ENCODE measurements at places on chromosomes 3 and 15.

- no peak for DNase-seq
These were observed 99.8 kb downstream of the TRIM69 start for GRCh38 chr15:44836094-44836493.

DNA sequence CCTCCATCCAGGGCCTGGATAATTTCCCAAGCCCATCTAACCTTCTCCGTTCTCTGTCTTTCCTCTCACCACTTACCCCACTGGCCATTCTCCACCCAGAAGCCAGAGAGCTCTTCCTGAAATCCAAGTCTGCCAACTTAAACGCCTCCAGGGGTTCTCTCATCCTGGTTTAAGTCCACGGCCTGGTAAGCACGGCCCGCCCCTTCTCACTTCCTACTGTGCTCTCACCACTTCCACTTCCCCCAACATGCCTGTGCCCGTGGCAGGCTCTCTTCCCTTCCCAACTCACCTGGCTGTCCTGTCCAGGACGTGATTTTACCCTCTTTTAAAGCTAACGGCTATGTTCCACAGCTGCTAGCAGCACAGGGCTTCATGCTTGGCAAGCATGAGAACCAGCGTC lies 1.7 kb upstream of the CX3CR1 start:
- DNase-seq, result no peak

DNA sequence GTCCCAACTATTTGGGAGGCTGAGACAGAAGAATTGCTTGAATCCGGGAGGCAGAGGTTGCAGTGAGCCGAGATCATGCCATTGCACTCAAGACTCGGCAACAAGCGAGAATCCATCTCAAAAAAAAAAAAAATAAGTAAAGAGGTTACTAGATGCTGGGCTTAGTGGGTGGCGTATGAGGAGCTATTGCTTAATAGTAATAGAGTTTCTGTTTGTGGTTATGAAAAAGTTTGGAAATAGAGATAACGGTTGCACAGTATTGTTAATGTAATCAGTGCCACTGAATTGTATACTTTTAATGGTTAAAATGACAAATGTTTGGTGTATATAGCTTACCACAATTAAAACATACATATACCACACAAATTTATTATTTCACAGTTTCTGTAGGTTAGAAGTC lies 14.7 kb upstream of the HHATL start:
- DNase-seq, result no peak

- DNase-seq, result no peak
These were observed 132.3 kb downstream of the VPS8 start for GRCh38 chr3:184944241-184944640.

- no peak for DNase-seq
These were observed 25.7 kb downstream of the RGMA start for GRCh38 chr15:93063262-93063671.

GRCh38 chr15:90035840-90036230 lies 34.7 kb downstream of the ZNF710 start:
- no peak for DNase-seq

DNA sequence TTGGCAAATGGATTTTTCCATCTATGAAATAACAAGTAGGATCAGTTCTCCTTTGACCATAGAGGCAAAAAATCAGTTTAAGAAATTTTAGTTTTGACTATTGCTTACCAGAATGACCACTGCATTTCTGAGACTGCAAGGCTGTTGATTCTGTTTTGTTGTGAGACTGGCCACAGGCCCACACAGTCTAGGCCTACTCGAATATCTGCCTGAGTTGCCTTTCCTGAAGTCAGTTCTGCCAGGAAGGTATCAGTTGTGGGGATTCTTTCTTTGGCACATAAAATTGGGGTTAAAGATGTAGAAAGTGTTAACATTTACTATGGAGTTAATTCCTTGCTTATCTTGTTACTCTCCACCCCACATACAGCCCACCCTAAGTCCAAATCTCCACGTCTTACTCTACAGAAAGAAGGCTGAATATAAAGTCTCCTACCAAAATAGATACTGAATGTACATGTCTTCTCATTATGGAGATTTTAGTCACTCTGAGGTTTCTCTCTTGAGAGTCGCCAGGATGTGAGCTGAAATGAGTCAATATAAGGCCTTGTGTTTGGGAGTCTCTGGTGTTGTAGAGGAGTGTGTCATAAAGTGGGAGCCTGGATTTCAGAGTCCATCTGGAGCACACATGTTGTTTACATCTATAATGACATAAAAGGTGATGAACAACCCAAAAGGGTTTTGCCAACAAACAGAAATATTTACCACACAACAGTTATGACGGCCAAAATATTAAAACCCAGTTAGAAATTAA lies 45.0 kb upstream of the WWTR1 start:
- DNase-seq, result no peak

GRCh38 chr15:64842986-64843561 lies 1.4 kb downstream of the PLEKHO2 start:
- DNase-seq, result no peak

DNA sequence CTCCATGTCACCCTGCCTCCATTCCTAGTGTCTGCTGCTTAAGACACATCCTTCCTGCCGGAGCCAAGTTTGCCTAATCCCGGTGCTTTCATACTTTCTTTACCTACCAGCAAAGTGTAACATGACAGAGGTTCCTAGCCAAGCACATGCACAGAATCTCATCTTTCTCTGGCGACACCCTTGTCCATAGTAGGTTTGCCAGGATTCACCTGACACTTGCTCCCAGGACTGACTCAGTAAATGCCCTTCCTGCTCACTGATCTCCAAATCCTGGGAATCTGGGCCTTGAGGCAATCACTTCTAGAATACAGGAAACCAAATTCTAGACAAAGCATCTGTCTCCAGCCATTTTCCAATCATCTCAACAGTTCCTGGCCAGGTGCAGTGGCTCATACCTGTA lies 10.2 kb upstream of the NR2E3 start:
- no peak for DNase-seq

- DNase-seq, result no peak
These were observed 54.2 kb downstream of the RHCG start for GRCh38 chr15:89442155-89442554.

DNA sequence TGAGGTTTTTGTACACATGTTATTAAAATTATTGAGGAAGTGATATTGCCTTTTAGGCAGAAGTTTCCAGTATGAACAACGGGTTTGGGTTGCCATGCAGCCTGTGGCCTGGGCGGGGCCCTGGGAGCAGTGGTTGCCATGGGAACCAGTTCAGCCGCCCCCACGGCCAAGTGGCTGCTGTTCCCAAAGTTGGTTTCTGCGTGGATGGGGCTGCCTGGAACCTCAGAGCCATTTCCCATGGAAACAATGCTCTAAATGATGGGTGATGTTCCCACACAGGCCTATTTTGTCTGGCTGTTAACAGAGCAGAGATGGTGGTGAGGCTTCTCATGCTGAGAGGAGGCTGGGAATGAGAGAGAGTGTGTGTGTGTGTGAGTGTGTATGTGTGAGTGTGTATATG lies 19.5 kb downstream of the MRAS start:
- no peak for DNase-seq

DNA sequence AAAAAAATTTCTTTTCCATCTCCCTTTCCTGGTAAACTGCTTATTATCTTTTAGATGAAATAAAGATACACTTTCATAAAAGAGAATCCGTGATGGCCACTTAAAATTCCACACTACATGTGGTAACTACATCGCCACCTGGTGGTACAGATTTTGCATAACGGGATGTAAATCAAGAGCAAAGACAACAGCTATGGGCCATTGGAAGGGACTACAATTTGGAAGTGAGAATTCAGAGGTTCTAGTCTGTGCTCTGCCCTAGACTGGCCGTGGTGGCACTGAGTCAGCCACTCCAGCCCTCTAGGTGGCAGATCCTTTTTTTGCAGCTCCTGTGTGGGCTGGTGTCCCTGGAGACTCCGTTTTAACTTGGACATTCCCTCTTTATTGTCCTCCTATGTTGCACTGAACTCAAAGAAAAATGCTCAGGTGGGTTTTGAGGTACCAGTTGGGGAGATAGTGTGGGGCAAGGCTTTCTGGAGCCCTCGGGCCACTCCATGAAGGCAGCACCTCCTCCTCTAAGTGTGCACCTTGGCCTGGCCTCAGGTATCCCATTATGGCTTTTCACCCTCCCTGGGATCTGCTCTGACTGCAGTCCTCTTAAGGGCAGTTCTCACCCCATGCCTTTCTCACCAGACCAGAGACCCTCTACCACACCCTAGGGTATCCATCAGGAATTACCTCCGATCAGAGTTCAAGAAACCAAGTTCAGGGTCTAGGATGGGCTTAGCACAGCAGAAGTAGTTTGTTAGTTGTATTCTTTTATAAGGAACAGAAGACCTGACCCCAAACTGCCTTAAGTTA lies 54.9 kb downstream of the SPSB4 start:
- peak; percentile 16 for DNase-seq

DNA sequence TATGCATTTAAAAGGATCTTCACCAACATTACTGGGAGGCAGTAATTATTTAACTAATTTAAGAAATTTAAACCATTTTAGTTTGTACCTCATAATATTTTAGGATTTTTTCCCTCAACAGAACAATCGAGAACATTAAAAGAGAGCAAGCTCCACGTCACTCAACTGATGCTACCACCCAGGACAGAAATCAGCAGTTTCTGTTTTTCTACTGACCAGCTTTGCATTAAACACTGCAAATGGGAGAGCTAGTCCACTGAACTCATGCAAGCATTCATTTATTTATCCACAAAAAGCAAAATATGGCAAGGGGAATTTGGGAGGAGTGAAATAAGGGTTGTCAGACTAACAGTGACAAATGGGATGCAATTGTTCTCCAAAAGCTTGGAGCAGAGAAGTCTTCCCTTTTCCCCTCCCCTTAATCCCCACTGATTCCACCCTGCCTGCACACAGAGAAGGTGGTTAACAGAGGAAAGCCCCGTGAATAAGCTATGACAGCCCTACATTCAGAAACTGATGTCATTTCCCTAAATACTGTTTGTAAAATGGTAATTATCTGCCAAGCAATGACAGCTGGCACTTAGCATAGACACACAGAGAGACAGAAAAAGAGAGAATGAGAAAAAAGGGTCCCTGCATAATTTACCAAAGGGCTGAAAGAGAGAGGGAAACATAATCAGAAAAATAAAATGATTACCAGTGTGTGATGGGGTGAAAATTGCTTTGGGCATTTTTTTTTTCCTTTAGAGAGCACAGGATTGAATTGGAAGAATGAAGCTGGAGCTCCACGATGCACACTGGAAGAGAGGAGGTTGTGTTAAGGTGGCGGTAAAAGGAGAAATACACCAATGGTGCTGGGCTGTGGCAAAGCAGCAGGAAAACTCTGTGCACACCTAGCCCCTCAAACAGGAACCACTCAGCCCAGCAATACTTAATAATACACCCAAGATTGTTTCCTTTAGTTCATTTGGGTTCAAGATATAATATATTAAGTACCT lies 777.4 kb downstream of the TUSC7 start:
- DNase-seq, result no peak

GRCh38 chr3:38740537-38740936 lies 75.5 kb downstream of the SCN10A start:
- DNase-seq, result no peak

All from activated CD8-positive, alpha-beta memory T cell treated with anti-CD3 and anti-CD28 coated beads for 1 hour (primary cell).